ENCODE measurements at places on chromosomes 1 and 21.

GRCh38 chr1:203467550-203467921 is 8.1 kb upstream of the PRELP start:
- DNase-seq: no peak

GRCh38 chr21:43204638-43205037 is 35.8 kb downstream of the CRYAA start:
- DNase-seq: no peak

GRCh38 chr1:202589190-202589930 is 120.9 kb downstream of the SYT2 start:
- no peak for DNase-seq

- DNase-seq: no peak
These were observed 56.7 kb downstream of the MRPS6 start for GRCh38 chr21:34129901-34130715.

- no peak for DNase-seq
These were observed 95.6 kb downstream of the ZNF281 start for GRCh38 chr1:200314085-200314750.

DNA sequence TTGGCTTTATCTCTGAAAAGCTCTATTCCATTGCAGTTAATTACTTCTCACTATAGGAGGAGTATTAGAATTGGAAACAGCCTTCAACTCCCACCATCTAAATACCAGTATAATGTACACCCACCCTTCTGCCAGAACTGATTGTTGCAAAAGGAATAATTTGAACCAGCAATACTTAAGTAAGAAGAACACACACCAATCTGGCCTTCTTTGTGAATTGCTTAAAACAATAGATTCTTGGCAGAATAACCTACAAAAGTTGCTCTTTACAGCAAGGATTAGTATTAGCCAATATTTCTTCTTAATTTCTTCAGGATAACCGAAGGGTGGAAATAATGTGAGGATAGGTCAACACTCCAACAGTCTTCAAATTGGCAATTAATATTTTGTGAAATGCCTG is 54.9 kb upstream of the ADAMTS5 start:
- no peak for DNase-seq

DNA sequence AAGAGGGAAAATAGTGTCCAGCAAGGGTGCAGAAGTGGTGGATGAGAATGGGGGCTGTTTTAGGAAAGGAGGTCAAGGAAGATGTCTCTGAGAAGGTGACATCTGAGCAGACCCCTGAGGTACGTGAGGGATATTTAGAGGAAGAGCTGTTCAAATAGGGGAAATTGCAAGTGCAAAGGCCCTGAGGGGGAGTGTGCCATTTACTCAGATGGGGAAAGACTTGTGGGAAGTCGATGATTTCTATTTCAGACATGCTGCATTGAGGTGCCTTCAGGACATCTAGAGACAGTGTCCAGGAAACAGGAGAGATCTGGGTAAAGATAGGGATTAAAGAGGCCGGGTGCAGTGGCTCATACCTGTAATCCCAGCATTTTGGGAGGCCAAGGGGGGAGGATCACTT is 10.4 kb upstream of the ADGRB2 start:
- DNase-seq: no peak

- no peak for DNase-seq
These were observed 56.9 kb downstream of the CLSTN1 start for GRCh38 chr1:9766759-9767442.

- DNase-seq: no peak
These were observed 43.2 kb upstream of the TACSTD2 start for GRCh38 chr1:58620259-58620658.

DNA sequence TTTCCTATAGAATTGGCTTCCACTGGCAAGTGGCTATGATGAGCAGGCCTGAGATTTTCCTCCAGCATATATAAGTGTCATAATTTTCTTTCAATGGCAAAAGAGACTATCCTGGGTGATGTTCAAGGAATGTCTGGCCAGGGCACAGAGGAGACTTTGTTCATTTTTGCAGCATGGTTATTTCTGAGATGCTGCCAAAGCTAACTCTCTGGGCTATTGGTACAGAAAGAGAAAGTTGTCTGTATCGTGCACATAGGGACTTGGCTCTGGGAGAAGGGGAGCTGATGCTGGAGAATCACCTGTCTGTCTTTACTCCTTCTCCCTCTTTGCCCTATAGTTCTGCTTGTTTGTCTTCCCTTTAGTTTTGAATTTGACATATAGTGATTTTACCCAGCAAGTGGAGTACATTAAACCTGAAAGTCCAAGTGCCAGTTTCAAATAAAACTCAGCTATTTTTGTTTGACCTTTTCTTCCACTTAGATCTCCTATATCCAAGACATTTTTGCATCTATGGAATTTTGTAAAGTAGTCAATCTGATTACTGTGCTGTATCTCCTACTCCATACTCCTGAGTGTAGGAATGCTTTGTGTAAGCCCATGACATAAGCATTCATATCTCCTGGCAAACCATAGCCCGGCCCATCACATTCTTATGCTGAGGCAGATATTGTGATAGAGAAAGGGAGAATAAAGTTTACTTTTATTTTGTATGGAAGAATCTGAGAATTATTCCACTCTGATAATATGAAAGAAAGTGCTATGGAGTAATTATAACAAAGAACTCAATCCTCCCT is 3.9 kb downstream of the FNDC7 start:
- no peak for DNase-seq

DNA sequence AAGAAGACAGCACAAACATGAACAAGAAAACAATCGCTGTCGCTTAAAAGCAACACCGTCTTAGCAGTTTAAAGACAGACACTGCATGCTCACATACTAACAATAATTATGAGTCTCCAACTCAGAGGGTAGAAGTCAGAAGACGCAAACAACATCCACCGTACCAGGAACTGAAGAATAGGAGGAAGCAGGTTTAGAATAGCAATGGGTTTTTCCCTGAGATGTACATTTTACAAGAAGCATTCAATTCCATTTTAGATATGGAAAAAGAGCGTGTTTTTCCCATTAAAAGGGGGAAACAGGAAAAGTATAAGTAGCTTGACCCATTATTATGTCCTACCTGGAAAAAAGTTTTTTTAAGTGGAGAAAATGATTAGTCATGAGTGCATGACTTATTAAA is 34.5 kb upstream of the KCNE1 start:
- DNase-seq: no peak

GRCh38 chr1:237172118-237172485 is 130.1 kb downstream of the RYR2 start:
- no peak for DNase-seq

DNA sequence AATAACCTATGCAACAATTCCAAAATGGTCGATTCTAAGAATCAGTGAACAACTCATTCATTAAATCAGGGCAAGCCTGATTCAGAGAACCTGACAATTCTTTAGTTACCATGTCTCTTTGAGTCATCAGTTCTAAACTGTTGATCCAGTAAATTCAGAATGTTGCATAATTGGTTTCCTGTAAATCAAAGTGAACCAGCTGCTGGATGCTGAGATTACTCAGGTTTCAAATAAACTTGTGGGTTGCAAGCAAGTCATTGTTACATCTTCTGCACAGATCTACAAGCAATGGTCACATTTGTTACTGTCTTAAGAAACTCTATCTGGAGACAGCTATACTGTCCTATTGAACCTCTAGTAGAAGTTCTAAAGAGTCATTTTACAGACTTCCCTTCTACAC is 16.5 kb downstream of the PLA2G2D start:
- DNase-seq: no peak

DNA sequence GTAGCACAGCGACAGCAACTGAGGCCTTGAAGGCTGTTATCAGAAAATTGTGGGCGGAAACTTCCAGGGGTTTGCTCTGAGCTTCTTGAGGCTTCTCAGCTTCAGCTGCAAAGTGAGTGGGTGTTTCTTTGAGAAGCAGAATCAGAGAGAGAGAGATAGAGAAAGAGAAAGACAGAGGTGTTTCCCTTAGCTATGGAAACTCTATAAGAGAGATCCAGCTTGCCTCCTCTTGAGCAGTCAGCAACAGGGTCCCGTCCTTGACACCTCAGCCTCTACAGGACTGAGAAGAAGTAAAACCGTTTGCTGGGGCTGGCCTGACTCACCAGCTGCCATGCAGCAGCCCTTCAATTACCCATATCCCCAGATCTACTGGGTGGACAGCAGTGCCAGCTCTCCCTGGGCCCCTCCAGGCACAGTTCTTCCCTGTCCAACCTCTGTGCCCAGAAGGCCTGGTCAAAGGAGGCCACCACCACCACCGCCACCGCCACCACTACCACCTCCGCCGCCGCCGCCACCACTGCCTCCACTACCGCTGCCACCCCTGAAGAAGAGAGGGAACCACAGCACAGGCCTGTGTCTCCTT is at the start of gene FASLG:
Gene FASLG, plus strand, starts transcription at position 233 of the 583 bp plus-strand sequence. Its CDS starts 99 bp downstream, at position 332.
- DNase-seq: peak; percentile 57

GRCh38 chr1:198118134-198118533 is 38.7 kb upstream of the NEK7 start:
- no peak for DNase-seq

DNA sequence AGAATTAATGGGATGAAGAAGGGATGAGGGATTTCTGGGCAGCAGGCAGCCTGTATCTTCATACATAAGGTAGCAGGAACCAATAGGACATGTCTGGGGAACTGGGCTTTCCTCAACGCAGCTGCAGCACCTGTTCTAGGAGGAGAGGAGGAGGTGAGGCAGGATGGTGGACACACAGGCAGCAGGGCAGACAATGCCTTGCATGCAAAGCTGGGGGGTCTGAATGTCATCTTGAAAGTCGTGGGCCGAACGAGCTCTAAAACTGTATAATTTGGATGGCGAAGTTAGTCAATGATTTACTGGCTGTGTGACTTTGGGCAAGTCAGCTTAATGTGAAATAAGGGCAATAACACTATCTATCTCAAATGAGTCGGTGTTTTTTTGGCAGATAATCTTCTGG is 124.4 kb downstream of the BEND5 start:
- DNase-seq: no peak

- no peak for DNase-seq
These were observed 62.1 kb downstream of the FAAP20 start for GRCh38 chr1:2132222-2133038.

GRCh38 chr1:213669964-213670691 is 317.6 kb upstream of the PROX1 start:
- no peak for DNase-seq

DNA sequence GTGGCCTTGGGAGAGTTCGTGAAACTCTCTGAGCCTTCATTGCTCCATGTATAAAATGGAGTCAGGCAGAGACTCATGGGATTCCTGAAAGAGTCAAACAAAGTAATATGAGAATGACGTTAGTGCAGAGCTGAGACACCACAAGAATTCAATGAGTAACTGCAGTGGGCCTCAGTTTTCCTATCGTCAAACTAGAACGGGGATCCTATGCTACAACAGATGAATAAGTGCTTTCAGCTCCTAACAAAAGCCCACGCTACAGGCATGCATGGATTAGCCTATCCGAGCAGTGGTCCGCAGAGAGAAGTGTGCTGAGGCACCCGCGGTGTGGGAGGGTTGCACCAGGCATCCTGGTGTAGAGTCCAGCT is 124.7 kb downstream of the SYF2 start:
- no peak for DNase-seq

- no peak for DNase-seq
These were observed 11.8 kb downstream of the ACOT11 start for GRCh38 chr1:54559771-54560231.

GRCh38 chr1:223885614-223886013 is 39.9 kb upstream of the TP53BP2 start:
- DNase-seq: no peak

- DNase-seq: no peak
These were observed 246.4 kb downstream of the PBX1 start for GRCh38 chr1:164805399-164805798.

DNA sequence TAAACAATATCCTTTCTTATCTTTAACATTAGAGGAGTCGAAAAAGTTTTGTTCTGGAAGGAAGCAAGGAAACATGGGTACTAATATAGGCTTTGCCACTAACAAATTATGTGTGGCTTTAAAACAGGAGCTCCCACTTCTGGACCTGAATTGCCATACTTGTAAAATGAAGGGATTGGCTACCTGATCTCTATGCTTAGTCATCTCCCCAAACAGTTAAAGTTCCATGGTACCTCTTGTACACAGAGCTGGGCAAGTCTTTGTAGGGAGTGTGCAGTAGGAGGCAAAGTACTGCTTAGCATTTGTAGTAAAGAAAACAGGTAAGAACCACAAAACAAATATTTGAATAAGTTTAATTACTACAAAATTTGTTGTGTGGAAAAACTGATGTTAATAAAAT is 81.3 kb downstream of the MAST2 start:
- DNase-seq: no peak

DNA sequence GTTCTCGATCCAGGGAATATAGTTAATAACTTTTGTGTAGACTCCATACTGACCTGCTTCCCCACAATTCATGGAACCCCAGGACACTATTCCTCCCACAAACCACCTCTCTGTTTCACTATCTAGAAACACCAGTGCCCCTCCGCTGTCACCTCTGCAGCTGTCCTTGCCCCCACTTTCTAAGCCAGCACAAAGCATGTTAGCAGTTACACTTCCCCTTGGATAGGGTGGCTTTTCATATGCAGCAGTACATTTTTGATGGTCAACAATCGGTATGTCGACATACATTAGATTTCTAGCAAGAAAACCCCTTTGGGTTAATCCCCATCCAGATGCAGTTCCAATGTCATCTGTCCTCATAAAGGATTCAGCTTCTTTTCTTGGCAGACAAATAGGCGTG is 14.4 kb downstream of the TARDBP start:
- DNase-seq: no peak

DNA sequence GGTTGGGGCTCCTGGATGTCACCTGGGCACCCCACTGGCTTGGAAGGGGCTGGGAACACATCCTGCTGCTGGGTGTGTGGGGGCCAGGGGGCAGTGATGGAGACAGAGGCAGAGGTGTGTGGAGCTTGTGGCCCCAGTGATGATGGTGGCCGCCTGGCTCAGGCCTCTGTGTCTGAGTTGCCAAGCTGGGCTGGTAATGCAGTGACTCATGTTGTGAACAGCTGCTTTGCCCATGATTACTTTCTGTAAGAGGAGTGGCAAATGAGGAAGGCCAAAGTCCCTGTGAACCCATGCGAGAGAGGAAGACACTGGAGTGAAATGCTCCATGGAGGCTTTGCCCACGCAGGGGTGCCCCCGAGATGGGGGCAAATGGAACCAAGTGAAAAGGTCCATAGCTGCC is 86.8 kb downstream of the KCNJ6 start:
- no peak for DNase-seq

- no peak for DNase-seq
These were observed 12.6 kb upstream of the EPS8L3 start for GRCh38 chr1:109776206-109776835.

GRCh38 chr1:245991266-245991665 is 515.8 kb downstream of the SMYD3 start:
- DNase-seq: no peak

DNA sequence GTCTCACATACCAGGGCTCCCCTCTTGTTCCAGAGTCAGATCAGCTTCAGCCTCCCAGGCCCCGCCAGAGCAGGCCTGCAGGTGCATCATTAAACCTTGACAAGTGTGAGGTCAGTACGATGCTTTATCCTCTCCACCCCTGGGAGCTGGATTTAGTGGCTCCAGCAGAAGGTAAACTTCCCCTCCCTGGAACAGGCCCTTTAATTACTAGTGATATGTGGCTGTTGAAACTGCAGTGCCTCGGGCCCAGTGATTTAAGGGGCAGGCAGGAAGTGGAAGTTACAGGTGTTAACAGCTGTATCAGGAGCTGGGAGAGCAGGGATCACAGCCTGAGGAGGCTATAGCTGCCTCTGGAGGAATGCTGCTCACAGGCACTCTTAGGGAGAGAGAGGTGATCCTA is 132.4 kb upstream of the KLHDC7A start:
- DNase-seq: no peak

- no peak for DNase-seq
These were observed 3.4 kb downstream of the WNT9A start for GRCh38 chr1:227944090-227944930.
